MCF 10A (cell line): ENCODE measurements at places on chromosomes 7 and 10. TPM values are rescaled to one million over a fixed set of nuclear protein-coding genes. Genes with fewer than 3 reads are reported as not detected.

DNA sequence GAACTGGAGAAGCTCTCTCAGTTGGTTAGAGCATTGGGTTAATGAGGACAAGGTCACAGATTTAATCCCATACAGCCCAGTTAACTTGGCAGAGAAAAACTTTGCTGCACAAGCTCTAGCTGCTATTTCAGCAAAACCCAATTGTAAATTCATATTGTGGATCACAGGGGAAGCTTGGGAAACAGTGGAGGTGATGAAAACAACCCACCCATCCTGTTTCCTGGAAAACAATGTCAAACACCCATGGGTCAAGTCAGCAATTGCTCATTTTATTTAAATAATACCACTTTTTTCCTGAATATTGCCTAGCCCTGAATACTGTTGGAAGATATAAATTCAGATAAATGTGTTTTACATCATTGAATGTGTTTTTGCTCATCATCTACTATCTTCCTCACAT is 900.6 kb upstream of the LRRTM3 start:
- no peak for DNase-seq
- no peaks in the 10 kb centered on the region for H3K4me1 ChIP-seq
- no peak overlapping the region for H3K27ac ChIP-seq
- H3K27me3 ChIP-seq: no peaks in the 10 kb centered on the region
- no peaks in the 10 kb centered on the region for H3K36me3 ChIP-seq
- H3K4me3 ChIP-seq: no peak overlapping the region

Gene RET
- not detected in 2 replicates for total RNA-seq

GRCh38 chr7:27840313-27840712 is 100.4 kb downstream of the TAX1BP1 start:
- H3K36me3 ChIP-seq: peaks cover 14% of the 10 kb centered on the region
- H3K4me1 ChIP-seq: no peaks in the 10 kb centered on the region
- no peak overlapping the region for H3K4me3 ChIP-seq
- DNase-seq: no peak
- H3K27ac ChIP-seq: no peak overlapping the region
- H3K27me3 ChIP-seq: no peaks in the 10 kb centered on the region

- H3K36me3 ChIP-seq: no peaks in the 10 kb centered on the region
- H3K4me3 ChIP-seq: no peak overlapping the region
- peaks cover 34% of the 10 kb centered on the region for H3K4me1 ChIP-seq
- H3K27ac ChIP-seq: peak overlapping the region; percentile 26
- H3K27me3 ChIP-seq: no peaks in the 10 kb centered on the region
Measured at GRCh38 chr7:151695951-151696541, 176.4 kb upstream of the RHEB start.

Gene TIAL1
- 117 and 149 TPM in 2 replicates for total RNA-seq

- H3K4me1 ChIP-seq: no peaks in the 10 kb centered on the region
- peaks cover 53% of the 10 kb centered on the region for H3K27me3 ChIP-seq
- no peak within 1 kb of the TSS for H3K27ac ChIP-seq
- no peak within 1 kb of the TSS for H3K4me3 ChIP-seq
- H3K36me3 ChIP-seq: no peaks in the 10 kb centered on the region
- no peak for DNase-seq
Measured at GRCh38 chr10:117240621-117241529, at the start of gene SLC18A2. Gene SLC18A2, plus strand, starts transcription at chr10:117241114. Its CDS starts 580 bp downstream, at chr10:117241694.

GRCh38 chr10:42479057-42479456 is 159.3 kb downstream of the ZNF33B start:
- H3K4me1 ChIP-seq: no peaks in the 10 kb centered on the region
- DNase-seq: no peak
- no peaks in the 10 kb centered on the region for H3K36me3 ChIP-seq

- no peaks in the 10 kb centered on the region for H3K4me1 ChIP-seq
- H3K36me3 ChIP-seq: no peaks in the 10 kb centered on the region
- DNase-seq: no peak
Measured at GRCh38 chr10:51574248-51575048, 124.9 kb downstream of the CSTF2T start.

GRCh38 chr7:81715984-81716588 is 53.8 kb downstream of the HGF start:
- H3K4me3 ChIP-seq: no peak overlapping the region
- no peaks in the 10 kb centered on the region for H3K36me3 ChIP-seq
- no peak overlapping the region for H3K27ac ChIP-seq
- peak; percentile 58 for DNase-seq
- H3K4me1 ChIP-seq: no peaks in the 10 kb centered on the region

Gene VAX1
- total RNA-seq: not detected in 2 replicates

DNA sequence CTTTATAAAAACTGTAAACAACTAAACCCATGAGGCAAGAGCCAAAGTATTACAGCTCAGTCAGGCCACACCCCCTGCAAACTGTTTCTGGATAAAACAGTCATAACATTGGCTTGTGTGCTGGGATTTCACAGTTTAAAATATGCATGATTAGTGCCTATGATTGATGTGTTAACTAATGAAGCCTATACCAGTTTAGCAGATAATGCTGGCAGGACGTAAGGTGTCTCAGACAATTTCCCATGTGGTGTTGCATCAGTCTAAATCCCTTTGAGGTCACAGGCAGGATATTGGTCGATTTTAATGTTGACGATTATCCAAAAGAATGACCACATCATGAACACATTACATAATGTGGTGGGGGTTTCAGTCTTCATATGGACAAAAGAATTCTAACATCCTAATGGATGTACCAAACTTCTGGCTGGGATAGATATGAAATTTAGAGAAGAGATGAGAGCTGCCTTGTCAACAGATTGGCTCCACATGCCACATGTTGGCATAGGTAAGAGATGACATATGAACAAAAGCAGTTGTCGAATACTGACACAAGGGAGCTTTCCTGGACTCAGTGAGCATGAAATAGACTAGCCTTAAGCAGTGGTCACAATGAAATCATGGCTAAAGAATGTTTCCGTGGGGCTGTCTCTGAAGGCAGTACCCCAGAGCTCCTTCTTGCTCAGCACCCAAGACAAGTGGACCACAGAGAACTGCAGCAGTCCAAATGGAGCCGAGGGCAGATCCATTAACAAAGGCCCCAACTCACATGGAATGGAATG is 445.6 kb downstream of the GFRA1 start:
- H3K4me1 ChIP-seq: no peaks in the 10 kb centered on the region
- no peak overlapping the region for H3K27ac ChIP-seq
- no peak for DNase-seq
- no peak overlapping the region for H3K4me3 ChIP-seq

DNA sequence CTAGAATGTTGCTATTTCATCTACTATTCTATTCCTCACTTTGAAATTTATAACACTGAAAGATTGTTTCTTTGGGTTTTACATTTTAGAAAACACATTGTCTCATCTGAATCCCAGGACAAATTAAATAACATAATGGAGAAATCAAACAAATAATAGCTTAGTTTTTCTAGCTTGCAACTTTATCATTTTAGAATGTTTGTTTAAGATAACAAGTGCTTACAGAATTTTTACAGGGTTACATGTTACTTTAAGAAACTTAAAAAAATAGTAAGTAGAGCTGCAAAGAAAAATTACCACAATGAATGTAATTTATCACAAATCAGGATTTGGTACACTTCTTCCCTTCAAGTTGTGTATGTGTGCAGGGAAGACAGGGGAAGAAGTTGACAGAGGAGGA is 11.3 kb downstream of the CAV2 start:
- peak overlapping the region; percentile 76 for H3K4me3 ChIP-seq
- H3K36me3 ChIP-seq: peaks cover 35% of the 10 kb centered on the region
- no peak for DNase-seq
- peak overlapping the region; percentile 82 for H3K27ac ChIP-seq

- no peak overlapping the region for H3K27ac ChIP-seq
- no peak overlapping the region for H3K4me3 ChIP-seq
- H3K36me3 ChIP-seq: peaks cover 31% of the 10 kb centered on the region
- no peak for DNase-seq
Measured at GRCh38 chr7:140053812-140054539, 8.8 kb downstream of the PARP12 start.

- H3K4me1 ChIP-seq: no peaks in the 10 kb centered on the region
- peaks cover 13% of the 10 kb centered on the region for H3K27me3 ChIP-seq
- no peaks in the 10 kb centered on the region for H3K36me3 ChIP-seq
- H3K4me3 ChIP-seq: no peak overlapping the region
- H3K27ac ChIP-seq: no peak overlapping the region
- no peak for DNase-seq
Measured at GRCh38 chr7:103944230-103944900, 45.1 kb downstream of the RELN start.

- peaks cover 9% of the 10 kb centered on the region for H3K4me1 ChIP-seq
- H3K4me3 ChIP-seq: no peak overlapping the region
- DNase-seq: no peak
- no peaks in the 10 kb centered on the region for H3K36me3 ChIP-seq
- no peaks in the 10 kb centered on the region for H3K27me3 ChIP-seq
Measured at GRCh38 chr10:61329854-61330253, 123.3 kb downstream of the TMEM26 start.

- DNase-seq: no peak
- H3K4me3 ChIP-seq: no peak overlapping the region
- H3K4me1 ChIP-seq: peaks cover 12% of the 10 kb centered on the region
- no peak overlapping the region for H3K27ac ChIP-seq
- no peaks in the 10 kb centered on the region for H3K27me3 ChIP-seq
Measured at GRCh38 chr10:112460366-112460765, 13.4 kb downstream of the VTI1A start.

DNA sequence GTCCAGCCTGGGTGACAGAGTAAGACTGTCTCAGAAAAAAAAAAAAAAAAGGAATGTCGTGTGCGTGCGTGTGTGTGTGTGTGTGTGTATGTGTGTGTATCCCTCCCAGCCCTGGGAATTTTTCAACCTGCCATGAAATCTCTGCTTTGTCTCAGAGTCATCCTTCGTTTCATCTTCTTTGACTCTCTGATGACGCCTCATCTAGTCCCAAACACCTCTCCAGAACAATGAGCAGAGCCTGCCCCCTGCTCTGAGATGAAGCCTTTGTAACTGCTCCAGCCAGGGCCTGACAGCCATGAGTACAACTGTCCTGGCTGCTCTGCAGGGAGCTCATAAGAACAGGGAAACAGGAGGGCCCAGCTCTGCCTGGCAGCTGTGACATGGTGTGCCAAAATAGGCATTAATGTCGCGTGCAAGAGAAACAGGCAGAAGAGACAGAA is 149.5 kb downstream of the FAM107B start:
- H3K27me3 ChIP-seq: no peaks in the 10 kb centered on the region
- DNase-seq: no peak
- no peaks in the 10 kb centered on the region for H3K36me3 ChIP-seq
- H3K27ac ChIP-seq: no peak overlapping the region
- no peaks in the 10 kb centered on the region for H3K4me1 ChIP-seq

Gene DNAJB6
- total RNA-seq: 110 and 124 TPM in 2 replicates

DNA sequence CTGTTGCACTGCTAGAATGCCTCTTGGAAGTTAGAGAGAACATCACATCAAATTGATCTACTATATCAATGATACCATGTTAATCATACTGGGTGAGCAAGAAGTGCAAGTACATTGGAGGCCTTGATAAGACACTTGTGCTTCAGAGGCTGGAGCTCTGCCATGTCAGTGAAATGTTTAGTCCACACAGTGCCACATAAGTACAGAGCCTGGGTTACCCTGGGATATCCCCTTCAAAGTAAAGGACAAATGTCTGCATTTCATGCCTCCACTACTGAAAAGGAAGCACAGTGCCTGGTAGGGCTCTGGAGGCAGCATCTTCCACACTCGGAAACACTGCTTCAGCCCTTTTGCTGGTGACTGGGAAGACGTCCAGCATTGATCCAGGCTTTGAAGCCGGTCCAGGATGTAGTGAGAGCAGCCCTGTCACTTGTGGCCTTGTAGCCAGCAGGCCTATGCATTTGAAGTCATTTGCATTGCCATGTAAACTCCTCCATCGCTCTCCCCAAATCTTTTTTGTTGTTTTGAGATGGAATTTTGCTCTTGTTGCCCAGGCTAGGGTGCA is 15.7 kb upstream of the STN1 start:
- H3K4me1 ChIP-seq: no peaks in the 10 kb centered on the region
- no peak for DNase-seq
- H3K4me3 ChIP-seq: no peak overlapping the region
- no peaks in the 10 kb centered on the region for H3K36me3 ChIP-seq

DNA sequence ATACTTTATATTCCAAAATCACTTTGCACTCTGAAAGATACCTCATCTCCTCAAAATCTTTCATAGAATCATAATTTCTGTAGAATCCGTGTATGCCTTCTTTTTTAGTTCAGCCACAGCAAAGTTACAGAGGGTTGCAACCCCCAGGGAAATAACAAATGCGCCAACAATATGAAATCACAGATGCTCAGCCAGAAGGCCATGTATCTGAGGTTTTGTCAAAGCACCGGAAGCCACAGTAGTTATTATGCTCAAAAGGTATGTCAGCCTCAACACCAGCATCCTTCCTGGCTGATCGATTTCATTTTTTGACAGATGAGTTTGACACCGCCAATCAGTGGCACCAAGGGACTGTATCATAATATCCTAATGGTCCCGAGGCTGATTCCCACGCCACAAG is 204.1 kb downstream of the KCNMA1 start:
- no peak overlapping the region for H3K27ac ChIP-seq
- H3K4me3 ChIP-seq: no peak overlapping the region
- H3K27me3 ChIP-seq: no peaks in the 10 kb centered on the region
- H3K36me3 ChIP-seq: peaks cover 5% of the 10 kb centered on the region
- DNase-seq: no peak

- H3K4me3 ChIP-seq: peak overlapping the region; percentile 82
- H3K27ac ChIP-seq: peak overlapping the region; percentile 94
- H3K4me1 ChIP-seq: peaks cover 58% of the 10 kb centered on the region
- peaks cover 6% of the 10 kb centered on the region for H3K36me3 ChIP-seq
- H3K27me3 ChIP-seq: no peaks in the 10 kb centered on the region
- peak; percentile 68 for DNase-seq
Measured at GRCh38 chr10:110495731-110496552, 1.8 kb upstream of the DUSP5 start.

GRCh38 chr7:34058801-34059135 is 153.4 kb downstream of the BMPER start:
- no peak for DNase-seq
- H3K4me3 ChIP-seq: no peak overlapping the region

Gene ADD3
- 11.2 and 14.5 TPM in 2 replicates for total RNA-seq

Gene OPN1SW
- total RNA-seq: not detected in 2 replicates

Gene SLC26A5
- total RNA-seq: not detected in 2 replicates

DNA sequence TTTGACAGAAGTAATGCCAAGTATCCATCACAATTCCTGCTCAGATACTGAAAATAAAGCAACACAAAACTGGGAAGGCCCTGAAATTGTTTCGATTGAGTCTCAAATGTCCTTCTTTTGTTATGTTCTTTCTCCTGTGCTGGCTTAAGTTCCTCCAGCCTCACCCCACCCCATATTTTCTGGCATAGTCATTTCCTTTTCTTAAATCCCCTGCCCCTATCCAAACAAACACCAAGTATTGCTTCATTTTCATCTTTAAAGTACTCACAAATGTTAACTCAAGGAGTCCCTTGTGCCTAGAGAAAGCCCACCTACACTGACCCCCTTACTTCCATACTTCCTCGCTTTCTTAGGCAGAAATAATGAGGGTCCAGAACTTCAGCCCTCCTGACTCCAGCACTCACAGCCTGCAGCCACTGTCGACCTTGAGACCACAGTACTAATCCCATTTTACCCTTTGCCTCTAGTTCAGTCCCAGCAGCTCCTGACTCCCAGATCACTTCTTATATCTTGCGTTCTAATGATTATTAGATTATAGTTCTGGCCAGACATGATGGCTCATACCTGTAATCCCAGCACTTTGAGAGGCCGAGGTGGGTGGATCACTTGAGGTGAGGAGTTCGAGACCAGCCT is 73.2 kb upstream of the ST8SIA6 start:
- peaks cover 36% of the 10 kb centered on the region for H3K4me1 ChIP-seq
- DNase-seq: peak; percentile 86
- H3K36me3 ChIP-seq: peaks cover 6% of the 10 kb centered on the region
- H3K27ac ChIP-seq: peak overlapping the region; percentile 97
- H3K27me3 ChIP-seq: no peaks in the 10 kb centered on the region

Gene FAM3C
- total RNA-seq: 56.5 and 64.1 TPM in 2 replicates

GRCh38 chr7:51237446-51238133 is 79.0 kb downstream of the COBL start:
- H3K36me3 ChIP-seq: no peaks in the 10 kb centered on the region
- no peaks in the 10 kb centered on the region for H3K27me3 ChIP-seq
- no peak overlapping the region for H3K4me3 ChIP-seq
- H3K27ac ChIP-seq: no peak overlapping the region
- no peaks in the 10 kb centered on the region for H3K4me1 ChIP-seq

Gene GRM3
- not detected in 2 replicates for total RNA-seq

Gene OR13A1
- total RNA-seq: not detected in 2 replicates
